ENCODE measurements at places on chromosomes 3 and 15. TPM values are rescaled to one million over a fixed set of nuclear protein-coding genes. Genes with fewer than 3 reads are reported as not detected.

The SPPL2A gene
- 127 TPM for polyA plus RNA-seq

DNA sequence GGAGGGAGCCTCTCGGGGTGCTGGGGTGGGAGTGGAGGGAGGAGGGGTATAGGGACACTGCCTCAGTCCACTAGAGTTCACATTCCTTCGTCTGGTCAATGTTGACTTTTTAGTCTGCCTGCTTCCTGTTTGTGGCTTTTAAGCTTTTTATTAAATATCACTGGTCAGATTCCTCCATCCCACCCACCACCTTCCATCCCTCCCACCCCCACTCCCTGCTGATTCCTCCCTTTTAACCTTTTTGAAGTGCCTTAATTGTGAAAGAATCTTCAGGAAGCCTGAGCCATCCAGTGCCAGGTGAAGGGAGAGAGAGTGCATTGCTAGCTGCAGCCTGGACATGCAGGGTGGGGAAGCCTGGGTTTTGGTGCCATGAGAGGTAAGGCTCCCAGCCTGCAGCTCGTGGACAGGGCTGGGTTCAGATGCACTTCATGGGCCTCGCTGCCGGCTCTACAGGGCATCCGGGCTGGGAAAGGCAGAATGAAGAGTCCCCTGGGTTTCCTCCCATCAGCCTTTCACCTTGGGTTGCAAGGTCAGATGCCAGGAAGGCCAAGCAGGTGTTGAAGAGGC lies 105.9 kb downstream of the DNAJB8 start:
- no peaks in the 10 kb centered on the region for H3K4me1 ChIP-seq
- H3K27ac ChIP-seq = no peak overlapping the region
- peaks cover 2% of the 10 kb centered on the region for H3K27me3 ChIP-seq
- no peak overlapping the region for H3K4me3 ChIP-seq
- no peak for DNase-seq

GRCh38 chr15:38010395-38010794 lies 76.0 kb downstream of the TMCO5A start:
- no peaks in the 10 kb centered on the region for H3K27me3 ChIP-seq
- H3K4me1 ChIP-seq = no peaks in the 10 kb centered on the region
- no peak overlapping the region for H3K4me3 ChIP-seq
- DNase-seq = no peak
- H3K27ac ChIP-seq = no peak overlapping the region

GRCh38 chr3:143413372-143413771 lies 293.8 kb downstream of the CHST2 start:
- H3K27ac ChIP-seq = no peak overlapping the region
- no peak for DNase-seq
- peaks cover 16% of the 10 kb centered on the region for H3K36me3 ChIP-seq

DNA sequence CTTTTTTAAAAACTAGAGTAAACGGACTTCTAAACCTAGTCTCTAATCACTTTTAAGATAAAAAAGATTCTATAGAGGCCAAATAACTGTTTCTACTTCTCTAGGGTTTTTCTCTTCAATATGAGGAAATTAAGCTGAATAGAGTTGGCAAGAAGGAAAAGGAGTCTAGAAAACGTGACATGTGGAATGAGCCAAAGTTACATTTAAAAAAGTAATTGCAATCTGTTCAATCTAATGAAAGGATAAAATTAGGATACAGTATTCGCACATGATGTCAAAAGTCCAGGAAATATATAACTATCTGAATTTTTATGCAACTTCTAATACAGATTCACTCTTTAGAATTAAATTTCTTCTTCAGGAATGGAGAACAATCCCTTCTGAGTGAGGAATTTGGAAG lies 300.1 kb downstream of the ULK4 start:
- peaks cover 1% of the 10 kb centered on the region for H3K27me3 ChIP-seq
- no peak for DNase-seq
- no peak overlapping the region for H3K27ac ChIP-seq
- no peak overlapping the region for H3K4me3 ChIP-seq
- no peaks in the 10 kb centered on the region for H3K4me1 ChIP-seq

GRCh38 chr15:61840090-61840489 lies 220.2 kb downstream of the VPS13C start:
- no peak for DNase-seq
- H3K4me3 ChIP-seq = no peak overlapping the region
- no peaks in the 10 kb centered on the region for H3K4me1 ChIP-seq

The GP5 gene
- polyA plus RNA-seq = 0.37 TPM

DNA sequence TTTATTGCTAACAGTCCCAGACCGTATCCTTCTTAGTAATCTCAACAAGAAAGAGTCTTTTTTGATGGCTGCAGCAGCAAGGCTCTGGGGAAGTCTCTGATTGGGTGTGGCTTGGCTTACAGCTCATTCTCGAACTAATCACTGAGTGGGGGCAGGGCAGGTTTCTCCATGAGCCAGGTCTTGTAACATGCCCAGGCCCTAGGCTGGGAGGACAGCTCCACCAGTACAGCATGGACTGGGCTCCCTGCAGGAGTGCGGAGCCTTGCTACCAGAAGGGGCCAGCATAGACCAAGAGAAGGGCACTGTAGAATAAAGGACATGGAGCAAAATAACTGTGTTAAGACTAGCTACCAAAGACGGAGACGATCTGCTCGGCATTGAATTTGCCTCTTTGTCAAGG lies 7.2 kb downstream of the CD276 start:
- H3K36me3 ChIP-seq = no peaks in the 10 kb centered on the region
- no peak overlapping the region for H3K4me3 ChIP-seq
- no peak overlapping the region for H3K27ac ChIP-seq
- H3K27me3 ChIP-seq = peaks cover 10% of the 10 kb centered on the region
- H3K4me1 ChIP-seq = peaks cover under 1% of the 10 kb centered on the region
